ENCODE measurements at places on chromosomes 13 and 19. TPM values are rescaled to one million over a fixed set of nuclear protein-coding genes. Genes with fewer than 3 reads are reported as not detected.

RASAL3 gene
- polyA plus RNA-seq, result 1.1 TPM

DNA sequence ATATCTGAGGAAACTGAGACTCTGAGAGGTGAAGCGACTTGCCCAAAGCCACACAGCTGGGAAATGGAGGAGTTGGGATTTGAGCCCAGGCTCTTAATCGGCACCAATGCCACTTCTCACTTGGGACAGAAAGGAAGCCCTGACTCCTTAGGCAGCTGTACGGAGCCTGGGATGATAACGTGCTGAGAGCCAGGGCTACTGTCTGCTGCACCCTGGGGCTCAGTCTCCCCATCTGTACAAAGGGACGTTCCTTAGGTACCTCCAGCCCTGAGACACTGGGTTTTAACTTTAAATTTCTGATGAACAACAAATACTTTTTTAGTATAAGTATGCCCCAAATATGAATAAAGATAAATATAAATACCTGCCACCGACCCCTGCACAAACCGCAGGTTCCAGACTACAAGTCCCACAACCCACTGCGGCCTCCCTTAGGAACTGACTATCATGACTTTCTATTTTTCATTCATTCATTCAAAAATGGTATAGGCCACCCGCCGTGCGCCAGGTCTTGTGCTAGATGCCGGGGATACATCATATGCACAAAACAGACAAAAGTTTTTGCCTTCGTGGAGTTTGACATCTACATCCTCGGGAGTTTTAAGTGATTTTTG is 776 bp upstream of the NCLN start:
- DNase-seq, result no peak

PRODH2 gene
- polyA plus RNA-seq, result 51.0 TPM

DNA sequence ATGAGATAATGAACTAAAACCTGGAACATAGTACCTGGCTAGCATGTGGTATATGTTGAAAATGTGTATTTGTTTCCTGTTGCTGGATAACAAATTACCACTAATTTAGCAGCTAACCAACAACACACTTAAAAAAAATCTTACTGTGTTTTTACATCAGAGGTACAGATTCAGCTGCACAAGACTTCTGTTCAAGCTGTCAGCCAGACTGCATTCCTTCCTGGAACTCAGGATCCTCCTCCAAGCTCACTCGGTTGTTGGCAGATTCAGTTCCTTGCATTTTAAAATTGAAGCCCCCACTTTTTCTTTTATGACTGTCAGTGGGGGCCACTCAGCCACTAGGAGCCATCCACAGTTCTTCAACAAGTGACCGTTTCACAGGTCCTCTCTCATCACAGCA is 246.9 kb upstream of the DACH1 start:
- no peak for DNase-seq

DNA sequence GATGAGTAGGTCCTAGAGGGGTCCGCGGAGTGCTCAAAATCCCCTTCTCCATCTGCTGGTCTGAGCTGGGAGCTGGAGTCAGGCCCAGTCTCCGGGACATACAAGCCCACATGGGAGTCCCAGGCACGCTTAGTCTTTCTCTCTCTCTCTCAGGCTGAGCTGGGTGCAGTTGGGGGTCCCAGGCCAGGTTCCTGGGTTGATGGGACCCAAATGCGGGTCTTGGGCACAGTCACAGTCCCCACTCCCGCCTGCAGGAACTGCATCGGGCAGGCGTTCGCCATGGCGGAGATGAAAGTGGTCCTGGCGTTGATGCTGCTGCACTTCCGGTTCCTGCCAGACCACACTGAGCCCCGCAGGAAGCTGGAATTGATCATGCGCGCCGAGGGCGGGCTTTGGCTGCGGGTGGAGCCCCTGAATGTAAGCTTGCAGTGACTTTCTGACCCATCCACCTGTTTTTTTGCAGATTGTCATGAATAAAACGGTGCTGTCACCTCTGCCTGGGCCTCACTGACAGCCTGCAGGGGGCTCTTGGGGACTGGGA is 23.8 kb downstream of the CYP4F12 start:
- no peak for DNase-seq

DNA sequence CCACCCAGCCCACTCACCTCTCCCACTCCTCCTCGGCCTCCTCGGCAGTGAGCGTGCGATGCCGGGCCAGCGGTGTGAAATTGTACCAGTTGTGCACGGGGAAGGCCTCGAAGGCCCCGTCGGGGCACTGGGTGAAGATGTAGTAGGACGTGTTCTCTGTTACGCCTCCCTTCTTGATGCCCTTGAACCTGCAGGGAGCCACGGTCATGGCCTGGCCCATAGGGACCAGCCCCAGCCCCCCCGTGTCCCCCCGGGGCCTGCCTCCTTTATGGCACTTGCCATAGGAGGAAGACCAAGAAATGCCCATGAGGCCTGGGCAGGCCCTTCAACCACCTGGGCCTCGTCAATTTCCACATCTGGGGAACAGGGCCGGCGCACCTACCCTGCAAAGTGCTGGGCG is 5.6 kb downstream of the GTF2F1 start:
- DNase-seq, result no peak

DNA sequence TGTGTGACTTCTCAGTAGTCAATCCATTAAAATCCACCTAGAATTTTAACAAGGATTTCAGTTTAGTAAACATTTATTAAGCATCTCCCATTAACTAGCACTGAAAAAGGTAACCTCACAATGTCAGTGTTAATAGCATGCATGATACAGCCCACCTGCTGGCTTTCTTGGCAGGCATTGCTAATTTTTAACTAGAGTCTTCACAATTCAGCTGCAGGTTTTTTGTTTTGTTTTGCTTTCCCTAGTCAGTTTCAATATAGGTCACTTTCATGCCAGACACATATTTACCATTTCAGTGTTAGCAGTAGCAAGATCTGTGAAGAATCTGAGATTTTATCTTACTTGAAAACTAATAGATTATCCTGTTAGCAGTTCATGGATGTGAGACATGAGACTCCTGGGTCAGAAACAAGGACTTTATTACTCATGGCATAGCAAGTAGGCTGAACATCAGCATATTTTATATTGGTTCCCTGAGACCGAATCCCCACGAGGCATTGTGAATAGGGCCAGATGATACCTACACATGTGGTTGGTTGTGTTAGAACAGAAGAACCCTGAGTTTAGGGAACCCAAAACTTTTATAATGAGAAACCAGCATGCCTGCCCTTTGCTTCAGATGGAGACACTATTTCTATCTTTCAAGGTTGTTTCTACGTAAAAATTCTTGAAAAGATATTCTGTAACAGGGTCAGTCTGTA is 198.0 kb upstream of the HTR2A start:
- DNase-seq, result no peak

GRCh38 chr13:97627566-97627965 is 193.6 kb downstream of the RAP2A start:
- peak; percentile 39 for DNase-seq

- no peak for DNase-seq
Observed at GRCh38 chr13:76929320-76929719, 19.0 kb upstream of the ACOD1 start.

DNA sequence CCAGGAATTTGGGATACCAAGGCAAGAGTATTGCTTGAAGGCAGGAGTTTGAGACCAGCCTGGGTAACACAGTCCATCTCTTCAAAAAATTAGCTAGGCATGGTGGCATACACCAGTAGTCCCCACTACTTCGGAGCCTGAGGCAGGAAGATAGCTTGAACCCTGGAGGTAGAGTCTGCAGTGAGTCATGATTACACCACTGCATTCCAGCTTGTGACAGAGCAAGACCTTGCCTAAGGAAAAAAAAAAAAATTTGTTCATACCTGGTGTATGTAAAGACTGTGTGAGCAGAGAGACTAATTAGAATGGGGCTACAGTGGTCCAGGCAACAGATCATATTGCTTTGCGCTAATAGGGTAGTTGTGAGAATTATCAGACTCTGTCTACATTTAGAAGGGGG is 778.3 kb upstream of the PCDH20 start:
- no peak for DNase-seq

- no peak for DNase-seq
Observed at GRCh38 chr13:44104969-44105368, 225.3 kb downstream of the LACC1 start.

DNA sequence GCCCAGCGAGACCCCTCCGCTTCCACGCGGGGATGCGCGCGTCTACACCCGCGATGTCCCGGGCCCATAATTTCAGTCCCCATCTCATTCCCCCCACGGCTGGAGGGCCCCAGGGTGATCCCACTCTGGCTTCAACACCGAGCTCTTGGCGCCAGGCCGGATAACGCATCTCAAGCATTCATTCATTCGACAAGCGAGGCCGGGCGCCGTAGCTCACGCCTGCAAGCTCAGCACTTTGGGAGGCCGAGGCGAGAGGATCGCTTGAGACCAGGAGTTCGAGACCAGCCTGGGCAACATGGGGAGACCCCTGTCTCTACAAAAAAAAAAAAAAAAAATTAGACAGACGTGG is 5.9 kb downstream of the ANGPTL6 start:
- DNase-seq, result no peak

ZNF563 gene
- 4.9 TPM for polyA plus RNA-seq

NLRP4 gene
- polyA plus RNA-seq, result not detected

GRCh38 chr13:74869846-74870245 is 612.1 kb downstream of the TBC1D4 start:
- DNase-seq, result no peak

DNA sequence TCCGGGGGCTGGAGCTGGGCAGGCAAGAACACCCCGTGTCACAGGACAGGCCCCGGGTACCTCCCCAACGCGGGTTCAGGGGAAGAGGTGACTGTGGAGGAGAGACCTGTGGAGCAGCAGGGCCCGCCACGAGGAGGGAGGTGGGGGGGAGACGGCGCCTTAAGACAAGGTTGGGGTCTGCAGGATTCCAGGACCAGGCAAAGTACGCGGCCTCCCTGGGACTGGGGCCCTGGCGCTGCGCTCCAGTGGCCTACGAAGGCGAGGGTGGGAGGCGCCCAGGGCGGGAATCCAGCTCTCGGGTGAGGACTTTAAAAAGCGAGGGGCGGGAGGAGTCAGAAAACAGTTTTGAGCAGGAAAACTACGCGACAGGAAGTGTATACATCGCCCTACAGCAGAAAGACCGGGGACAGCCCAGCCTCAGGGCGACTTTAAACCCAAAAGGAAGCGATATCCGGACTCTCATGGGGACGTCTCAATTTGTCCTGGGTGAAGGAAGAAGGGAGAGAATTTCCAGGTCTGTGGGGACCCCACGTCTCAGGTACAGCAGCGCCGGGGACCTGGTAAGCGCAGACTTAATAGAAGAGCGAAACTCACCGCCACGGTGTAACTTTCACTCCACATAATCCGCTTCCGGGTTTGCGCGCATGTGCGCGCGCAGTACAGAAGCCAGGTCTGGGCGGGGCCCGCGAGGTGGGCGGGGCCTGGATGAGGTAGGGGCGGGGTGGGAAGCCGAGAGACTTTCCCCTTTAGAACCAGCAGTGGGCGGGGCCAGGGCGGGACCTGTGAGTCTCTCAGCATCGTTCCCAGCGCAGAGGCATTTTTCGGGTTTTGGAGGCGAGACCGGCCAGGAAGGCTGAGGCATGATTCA is at the start of gene ZNF83:
TSS of gene ZNF83 (minus strand) at position 638 of the 868 bp plus-strand sequence.
- peak; percentile 90 for DNase-seq

- DNase-seq, result no peak
Observed at GRCh38 chr19:47253467-47253881, 2.9 kb upstream of the CCDC9 start.
